ENCODE measurements at places on chromosomes 6 and 20.

DNA sequence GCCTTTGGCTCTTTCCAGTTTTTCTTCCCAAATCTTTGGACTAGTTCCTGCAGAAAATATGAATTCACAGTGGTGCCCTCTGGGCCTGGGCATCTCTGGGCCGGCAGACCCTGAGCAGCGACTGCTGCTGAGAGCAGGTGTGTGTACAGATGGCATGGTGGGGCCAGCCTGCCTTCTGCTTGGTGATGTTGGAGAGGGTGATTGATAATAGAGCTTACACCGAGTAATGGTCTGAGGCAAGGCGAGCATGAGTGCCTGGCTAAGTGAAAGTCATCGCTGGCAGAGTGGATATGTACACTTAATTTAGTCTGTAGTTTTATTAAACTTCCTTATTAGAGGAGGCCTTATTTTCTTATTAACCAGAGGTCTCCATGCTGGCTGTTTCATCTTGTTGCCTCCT lies 156.9 kb downstream of the CDKAL1 start:
- DNase-seq, result no peak

DNA sequence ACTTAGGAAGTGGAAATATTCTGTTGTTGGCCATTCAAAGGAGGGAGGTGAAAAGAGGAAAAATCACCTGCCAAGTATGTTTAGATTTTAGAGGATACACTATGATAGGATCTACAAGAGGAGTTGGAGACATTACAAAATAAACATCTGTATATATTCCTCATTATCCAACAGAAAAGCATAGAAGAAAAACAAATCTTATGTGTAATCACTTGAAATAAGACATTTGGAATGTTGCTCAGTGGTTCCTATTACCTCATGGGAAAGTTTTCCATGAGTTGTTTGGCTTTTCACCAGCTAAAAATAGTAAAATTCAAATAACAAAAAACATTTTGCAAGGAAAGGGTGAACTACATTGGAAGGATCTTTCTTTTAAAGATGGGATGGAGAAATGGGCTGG lies 76.7 kb upstream of the CARMIL1 start:
- no peak for DNase-seq

- DNase-seq, result no peak
These were observed 2.1 kb upstream of the ERGIC3 start for GRCh38 chr20:35539756-35540212.

DNA sequence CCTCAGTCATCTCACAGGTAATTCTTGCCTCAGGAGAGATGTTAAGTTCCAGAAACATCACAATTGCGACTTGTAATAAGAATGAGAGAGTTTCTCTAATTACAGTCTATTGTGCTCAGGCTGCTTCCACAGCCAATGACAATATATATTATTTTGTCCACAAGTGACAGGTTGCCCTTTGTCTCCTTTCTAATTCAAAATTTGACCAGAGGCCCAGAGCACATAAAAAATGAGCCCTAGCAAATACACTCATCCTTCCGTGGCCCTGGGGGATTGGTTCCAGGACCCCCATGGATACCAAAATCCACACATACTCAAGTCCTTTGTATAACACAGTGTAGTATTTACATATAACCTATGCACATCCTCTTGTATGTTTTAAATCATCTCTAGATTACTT lies 88.1 kb upstream of the TMEM170B start:
- no peak for DNase-seq

GRCh38 chr6:46963626-46964025 lies 41.9 kb upstream of the ADGRF5 start:
- DNase-seq, result no peak

GRCh38 chr6:33013608-33014007 lies 4.2 kb upstream of the HLA-DOA start:
- no peak for DNase-seq

DNA sequence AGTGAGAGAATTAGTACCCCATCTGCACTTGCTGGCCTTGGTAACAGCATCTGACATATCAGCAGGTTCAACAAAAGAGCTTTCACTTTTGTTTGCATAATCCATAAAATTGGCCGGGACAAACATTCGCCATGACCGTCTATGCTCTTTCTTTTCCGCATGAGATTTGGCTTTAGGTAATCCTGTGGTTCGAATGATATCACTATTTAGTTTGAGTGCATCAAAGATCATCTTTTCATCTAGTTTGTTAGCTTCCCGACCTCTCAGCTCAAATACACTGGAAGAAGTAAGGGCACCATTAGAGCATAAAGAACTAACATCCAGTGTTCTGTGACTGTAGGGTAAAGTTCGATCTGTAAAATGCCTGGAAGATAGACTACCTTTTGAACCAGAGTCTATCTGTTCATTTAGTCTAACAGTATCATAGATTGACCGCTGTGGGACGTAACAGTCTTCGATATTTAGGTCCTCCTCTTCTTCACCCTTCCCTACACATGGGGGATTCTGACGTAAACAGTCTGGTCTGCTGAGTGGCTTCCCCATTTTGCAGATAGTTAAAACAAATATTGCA lies 101.6 kb downstream of the DST start:
- DNase-seq, result no peak

DNA sequence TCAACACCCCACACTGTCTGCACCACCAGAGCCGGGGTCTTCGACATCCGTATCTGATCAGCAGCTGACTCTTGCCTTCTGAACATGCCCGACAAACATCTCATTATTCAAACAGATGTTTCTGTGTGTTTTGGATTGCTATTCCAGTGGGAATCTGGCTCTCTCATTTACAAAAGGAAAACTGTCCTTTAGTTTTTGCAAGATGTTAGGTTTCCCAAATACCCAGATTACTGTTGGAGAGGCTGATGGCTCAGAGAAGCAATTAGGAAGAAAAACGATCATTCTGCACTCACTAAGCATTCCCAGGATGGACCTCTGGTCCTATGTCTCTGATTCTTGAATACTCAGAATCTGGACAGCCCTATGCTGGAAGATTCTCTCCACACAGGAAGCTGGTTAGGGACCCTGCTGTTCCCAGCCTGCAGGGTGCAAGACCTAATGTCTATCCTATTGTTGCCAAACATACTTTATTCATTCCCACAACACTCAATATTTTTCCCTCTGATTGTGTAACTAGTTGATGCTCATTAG lies 532.9 kb downstream of the CDH26 start:
- DNase-seq, result no peak

GRCh38 chr20:23668477-23668951 lies 20.3 kb downstream of the CST4 start:
- DNase-seq, result no peak

DNA sequence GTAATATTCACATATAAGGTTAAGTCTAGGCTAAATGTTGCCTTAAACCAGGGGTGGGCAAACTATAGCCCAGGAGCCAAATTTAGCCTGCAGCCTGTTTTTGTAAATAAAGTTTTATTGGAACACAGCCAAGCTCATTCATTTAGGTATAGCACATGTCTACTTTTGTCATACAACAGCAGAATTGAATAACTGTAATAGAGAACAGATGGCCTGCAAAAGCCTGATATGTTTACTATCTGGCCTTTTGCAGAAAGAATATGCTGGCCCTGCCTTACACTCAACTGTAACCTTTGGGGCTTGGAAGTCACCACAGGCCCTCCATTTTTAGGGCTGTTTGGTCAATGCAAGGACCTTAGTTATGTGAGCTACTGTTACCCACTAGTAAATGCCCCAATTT lies 17.7 kb upstream of the BCLAF1 start:
- DNase-seq, result no peak

- no peak for DNase-seq
These were observed 89.8 kb downstream of the CD164 start for GRCh38 chr6:109292420-109292819.

DNA sequence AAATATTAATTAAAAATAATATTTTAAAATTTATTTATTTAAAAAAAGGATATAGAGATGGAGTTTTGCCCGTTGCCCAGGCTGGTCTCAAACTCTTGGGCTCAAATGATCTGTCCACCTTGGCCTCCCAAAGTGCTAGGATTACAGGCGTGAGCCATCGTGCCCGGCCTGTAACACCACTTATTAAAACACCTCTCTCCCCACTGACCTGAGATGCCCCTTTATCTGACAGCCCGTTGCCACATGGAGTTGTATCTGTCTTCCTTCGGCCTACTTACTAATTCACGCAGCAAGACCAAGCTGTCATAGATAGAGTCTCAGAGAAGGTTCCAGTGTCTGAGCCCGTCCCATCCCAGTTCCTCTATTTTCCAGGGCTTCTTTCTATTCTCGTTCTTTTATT lies 30.7 kb downstream of the KIF25 start:
- no peak for DNase-seq

DNA sequence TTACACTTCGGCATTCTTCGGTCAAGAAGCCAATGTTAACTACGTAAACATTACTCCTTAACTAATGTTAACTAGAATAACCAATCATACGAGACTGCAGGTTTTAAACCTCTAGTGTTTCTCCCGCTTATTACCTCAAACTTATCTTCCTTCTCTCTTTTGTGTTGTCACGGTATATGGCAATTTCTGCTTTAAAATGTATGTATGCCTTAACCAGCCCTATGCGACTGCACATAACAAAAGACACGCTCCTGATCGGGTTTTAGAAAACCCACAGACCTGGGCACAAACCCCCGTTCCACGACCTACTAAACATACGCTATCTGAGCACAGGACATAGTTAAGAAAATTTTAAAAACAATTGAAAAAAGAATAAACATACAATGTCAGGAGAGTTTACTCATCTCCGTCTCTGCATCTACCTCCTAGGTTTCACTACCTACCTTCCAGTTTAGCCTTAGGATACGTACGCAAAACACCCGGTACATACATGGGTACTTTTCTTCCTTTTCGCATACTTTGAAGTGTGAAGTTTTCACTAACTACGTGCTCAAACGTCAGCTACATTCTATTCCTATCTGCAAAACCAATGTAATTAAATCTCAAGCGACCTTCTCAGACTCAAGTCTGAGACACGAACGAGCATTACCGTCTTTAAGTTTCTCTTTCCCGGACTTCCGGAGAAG lies 1.1 kb downstream of the CD164 start:
- no peak for DNase-seq

DNA sequence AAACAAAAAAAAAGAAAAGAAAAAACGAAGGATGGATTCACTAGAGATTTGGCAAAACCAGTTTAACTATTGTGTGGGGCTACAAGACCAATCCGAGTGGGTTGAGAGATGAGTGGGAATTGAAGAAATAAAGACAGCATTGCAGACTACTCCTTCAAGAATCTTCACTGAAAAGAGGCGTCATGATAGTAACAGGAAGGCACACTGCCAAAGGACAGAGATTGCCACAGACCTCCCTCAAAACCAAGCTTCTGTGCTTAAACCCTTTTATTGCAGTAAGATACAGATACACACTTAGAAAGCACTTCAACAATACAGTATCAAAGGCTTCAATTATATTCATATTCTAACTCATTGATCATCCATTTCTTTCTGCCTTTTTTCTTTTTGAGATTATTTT lies 103.9 kb downstream of the IPCEF1 start:
- DNase-seq, result no peak

GRCh38 chr6:35181308-35181932 lies 32.3 kb upstream of the SCUBE3 start:
- DNase-seq, result peak; percentile 48

DNA sequence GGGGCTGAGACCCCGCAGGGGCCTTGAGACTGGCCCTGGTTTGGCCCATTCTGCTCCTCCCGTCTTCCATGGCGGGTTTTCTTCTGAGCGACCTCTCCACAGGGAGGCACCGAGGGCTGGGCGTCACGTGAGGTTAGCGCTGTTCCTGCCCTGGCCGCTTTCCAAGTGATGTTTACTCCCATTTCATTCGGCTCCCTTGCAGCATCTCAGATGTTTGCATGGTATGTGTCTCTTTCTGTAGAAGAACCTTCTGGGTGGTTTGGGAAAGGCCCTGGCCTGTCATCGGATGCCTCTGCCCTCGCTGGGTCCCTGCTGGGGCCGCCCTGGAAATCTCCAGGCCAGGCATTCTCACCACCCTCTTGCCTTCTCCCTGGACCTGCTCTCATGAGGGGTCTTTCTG lies 17.3 kb downstream of the RAMACL start:
- DNase-seq, result no peak

GRCh38 chr6:9131616-9132015 lies 696.3 kb upstream of the SLC35B3 start:
- no peak for DNase-seq

DNA sequence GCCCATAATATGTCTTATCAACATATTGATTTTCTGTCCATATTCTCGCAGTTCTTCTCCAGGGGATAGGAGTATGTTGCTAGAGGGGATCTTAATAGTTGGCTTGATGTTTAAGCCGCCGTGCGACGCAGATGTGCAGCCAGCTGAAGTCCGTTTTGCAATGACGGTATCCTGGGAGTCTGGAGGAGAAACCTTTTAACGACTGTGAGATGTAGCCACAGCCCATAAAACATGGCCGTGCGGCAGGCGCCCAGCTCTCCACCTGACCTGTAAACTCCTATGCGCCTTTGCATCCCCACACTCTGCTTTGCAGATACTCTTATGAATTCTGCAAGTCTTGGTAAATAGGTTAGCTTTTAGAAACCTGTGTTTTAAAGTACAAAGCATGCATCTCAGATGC lies 36.9 kb downstream of the BMP6 start:
- DNase-seq, result no peak

GRCh38 chr6:156781861-156782631 lies 4.9 kb downstream of the ARID1B start:
- DNase-seq, result no peak

GRCh38 chr20:39752262-39752876 lies 790.2 kb downstream of the DHX35 start:
- no peak for DNase-seq

DNA sequence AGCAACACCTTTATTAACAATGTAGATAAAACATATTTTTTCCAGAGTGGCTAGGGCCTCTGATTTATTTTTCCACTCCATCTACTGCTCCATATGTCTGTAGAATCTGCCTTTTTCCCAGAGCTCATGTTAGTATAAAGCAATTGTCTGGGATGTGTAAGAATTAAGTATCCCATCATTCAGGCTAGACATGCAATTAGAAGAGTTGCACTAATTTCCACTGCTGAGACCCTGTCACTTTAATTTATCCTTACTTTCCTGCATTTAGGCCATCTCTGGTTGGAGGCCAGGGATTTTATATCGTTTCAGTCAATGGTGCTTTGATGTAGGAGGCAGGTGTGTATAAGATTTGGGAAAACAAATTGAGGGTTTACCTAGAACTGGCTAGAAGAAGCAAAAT lies 286.1 kb upstream of the POU3F2 start:
- no peak for DNase-seq

- DNase-seq, result no peak
These were observed 39.7 kb downstream of the BCAS4 start for GRCh38 chr20:50834599-50835005.

- no peak for DNase-seq
These were observed 36.1 kb upstream of the CHD6 start for GRCh38 chr20:41654292-41654691.

- DNase-seq, result no peak
These were observed 492.3 kb downstream of the PREX1 start for GRCh38 chr20:48335308-48336050.

GRCh38 chr6:127518191-127518709 lies 885 bp downstream of the MTCL3 start:
- no peak for DNase-seq

- DNase-seq, result no peak
These were observed 40.3 kb downstream of the PEX7 start for GRCh38 chr6:136862662-136863061.

GRCh38 chr6:113668641-113669408 lies 188.3 kb upstream of the MARCKS start:
- DNase-seq, result no peak

GRCh38 chr6:43972913-43973300 lies 154.3 kb downstream of the MRPL14 start:
- peak; percentile 46 for DNase-seq

Measured in thoracic aorta (tissue), 2 donors.